ENCODE measurements at places on chromosomes 6 and 20.

DNA sequence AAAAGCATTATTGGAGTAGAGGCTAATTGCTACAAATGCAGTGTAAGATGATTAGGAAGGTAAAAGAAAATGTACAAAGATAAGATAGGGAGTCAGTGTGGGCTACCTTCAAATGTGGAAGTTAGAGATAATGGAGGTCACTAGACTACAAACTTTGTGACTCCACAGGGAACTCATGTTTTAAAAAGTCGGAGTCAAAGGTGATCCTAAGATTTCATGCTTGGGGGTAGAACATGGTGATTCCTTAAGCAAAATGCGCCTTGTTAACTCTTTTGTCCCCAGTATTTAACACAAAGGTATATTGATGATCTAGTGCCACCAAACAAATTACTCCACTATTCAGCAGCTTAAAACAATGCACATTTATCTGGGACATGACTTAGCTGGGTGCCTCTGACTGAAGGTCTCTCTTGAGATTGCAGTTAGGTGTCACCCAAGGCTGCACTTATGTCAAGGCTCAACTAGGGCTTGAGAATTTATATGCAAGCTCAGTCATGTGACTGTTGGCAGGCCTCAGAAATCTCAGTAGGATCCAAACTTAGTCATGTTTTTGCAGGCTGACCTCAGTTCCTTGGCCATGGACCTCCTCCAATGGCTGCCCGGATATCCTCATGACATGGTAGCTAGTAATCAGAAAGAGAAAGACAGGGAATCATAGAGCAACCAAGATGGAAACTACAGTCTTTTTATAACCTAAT, 11.4 kb upstream of the SNX9 start:
- no peak for DNase-seq

DNA sequence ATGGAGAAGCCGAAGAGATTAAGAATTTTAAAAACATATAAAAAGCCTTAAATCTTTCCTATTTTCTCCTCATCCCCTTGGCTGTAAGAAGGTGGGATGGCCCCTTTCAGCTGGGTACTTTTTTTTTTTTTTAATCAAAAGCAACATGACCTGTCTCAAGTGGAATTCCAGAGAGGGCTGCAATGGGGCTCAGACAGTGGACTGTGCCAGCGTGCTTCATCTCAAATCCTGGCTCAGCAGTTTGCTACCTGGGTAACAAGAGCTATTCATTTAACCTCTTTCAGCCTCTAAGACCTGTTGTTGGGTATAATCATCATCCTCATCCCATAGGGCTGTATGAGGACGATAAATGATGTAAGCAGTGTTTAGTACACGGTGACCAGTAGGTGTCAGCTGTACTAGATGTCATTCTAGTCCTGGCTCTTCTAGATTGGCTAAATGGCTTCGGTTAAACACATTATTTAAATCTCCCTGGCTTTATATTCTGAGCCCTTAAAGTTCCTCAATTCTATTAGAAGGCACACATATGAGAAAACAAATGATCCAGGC, 6.9 kb upstream of the PPP1R3G start:
- DNase-seq: no peak

GRCh38 chr6:160455541-160456213, 107.5 kb downstream of the SLC22A3 start:
- DNase-seq: peak; percentile 31

- no peak for DNase-seq
Measured at GRCh38 chr20:43508604-43509040, 1.1 kb downstream of the L3MBTL1 start.

DNA sequence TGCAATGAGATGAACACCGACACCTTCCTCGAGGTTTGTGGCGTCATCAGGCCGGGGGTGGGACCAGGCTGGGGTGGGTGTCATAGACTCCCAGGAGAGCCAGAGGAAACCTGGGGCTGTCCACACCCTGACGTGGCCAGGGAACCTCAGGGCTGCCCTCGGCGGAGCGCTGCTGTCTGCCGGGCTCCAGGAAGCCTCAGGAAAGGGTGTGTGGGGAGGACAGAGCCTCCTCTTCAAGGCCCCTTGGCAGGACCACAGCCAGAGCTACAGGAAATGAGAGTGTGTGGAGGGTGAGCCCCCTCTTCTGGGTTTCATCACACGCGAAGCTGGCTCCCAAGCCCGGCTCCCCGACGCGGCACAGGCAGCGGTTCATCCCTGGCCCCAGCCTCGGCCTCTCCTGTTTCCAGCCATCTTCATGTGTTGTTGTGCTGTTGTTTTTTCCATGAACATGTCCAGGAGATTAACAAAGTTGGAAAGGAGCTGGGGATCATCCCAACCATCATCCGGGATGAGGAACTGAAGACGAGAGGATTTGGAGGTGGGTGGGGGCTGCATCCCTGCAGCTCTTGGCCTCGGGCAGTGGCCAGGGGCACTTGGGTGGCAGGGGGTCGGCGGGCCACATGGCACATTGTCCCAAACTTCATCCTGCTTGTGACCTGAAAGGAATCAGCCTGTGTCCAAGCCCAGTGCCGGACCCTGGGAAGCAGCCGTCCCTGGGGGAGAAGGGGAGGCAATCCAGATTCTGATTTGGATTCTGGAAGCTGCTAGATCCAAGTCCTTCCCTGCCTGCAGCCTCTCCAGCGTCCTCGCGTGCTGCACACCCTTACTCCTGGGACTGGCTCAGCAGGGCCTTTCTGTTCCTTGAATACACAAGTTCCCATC, 6.4 kb downstream of the NPEPL1 start:
- DNase-seq: no peak

DNA sequence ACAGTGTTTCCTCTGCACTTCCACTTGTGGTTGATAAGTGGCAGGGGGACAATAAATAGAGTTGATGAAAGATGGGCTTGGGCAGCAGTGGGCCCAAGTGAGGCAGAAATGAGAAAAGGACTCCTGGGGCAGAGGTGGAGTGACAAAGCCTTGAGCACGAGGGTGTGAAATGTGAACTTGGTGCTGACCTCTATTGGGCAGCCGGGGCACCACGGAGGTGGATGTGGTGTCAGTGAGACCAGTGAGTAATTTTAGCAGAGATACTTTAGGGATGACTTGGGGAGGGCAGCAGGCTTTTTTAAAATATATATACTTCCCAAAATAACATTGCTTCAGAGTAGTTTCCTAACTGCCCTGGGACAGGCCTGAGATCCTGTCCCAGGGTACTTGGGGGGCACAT, 30.6 kb upstream of the MYLK2 start:
- DNase-seq: no peak

- no peak for DNase-seq
Measured at GRCh38 chr20:57148263-57148662, 118.2 kb downstream of the BMP7 start.
